ENCODE measurements at places on chromosomes 13 and 19. TPM values are rescaled to one million over a fixed set of nuclear protein-coding genes. Genes with fewer than 3 reads are reported as not detected.

Gene ELSPBP1
- not detected for total RNA-seq

DNA sequence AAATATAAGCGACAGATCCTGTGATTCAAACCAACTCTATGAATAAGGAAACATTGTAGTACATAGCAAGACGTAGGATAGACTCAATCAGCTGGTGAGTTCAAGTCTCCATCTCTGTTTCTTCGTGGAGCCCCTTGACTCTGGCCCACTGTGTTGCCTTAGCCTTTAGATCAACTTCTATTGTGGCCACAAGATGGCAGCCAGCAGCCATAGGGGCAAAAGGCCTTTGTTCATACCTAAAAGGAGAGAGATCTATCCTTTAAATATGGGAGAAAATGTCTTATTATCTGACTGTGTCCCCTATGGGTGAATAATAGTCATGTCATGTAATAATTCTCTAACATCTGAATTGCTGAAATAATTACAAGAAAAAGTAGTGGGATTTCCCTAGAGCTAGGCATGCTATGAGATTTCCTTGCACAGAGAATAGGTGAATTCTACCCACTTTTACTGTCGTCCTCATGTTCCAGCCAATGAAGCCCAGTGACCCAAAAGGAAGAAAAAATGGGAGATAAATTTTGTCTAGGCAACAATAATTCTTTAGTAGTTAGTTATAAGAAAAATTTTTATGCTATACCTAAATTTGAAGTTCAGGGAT, 129.4 kb downstream of the PCDH20 start:
- DNase-seq = no peak

- DNase-seq = no peak
These were observed 34.5 kb upstream of the UQCRFS1 start for GRCh38 chr19:29247471-29247870.

GRCh38 chr13:113129921-113130750, 7.5 kb downstream of the F10 start:
- DNase-seq = no peak

GRCh38 chr13:46071590-46072249, 19.2 kb upstream of the ZC3H13 start:
- no peak for DNase-seq

DNA sequence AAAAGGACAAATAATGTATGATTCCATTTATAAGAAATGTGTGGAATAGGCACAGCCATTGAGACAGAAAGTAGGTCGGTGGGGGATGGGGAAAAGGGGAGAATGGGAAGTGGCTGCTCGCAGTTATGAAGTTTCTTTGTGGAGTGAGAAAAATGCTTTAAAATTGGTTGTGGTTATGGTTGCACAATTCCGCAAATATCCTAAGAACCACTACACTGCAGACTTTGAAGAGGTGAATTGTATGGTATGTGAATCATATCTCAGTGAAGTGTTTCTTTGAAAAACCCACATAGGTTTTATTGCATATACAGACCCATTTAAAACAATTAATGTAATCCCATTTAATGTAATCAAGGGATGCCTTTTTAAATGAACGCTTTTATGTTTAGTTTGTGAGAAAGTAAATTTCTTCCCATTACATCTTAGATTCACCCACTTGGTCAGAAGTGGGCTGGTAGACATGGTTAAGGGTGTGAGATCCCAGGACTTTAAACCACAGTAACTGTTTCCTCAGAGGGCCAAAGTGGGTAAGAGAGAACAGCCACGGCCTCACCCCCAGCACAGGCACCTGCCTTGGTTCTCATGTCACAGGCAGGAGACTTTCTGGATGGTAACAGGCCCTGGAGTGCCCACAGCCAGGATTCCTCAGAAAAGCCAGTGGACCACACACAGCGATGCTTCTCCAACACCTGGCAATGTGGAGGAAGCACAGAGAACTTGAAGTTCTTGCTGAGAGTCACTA, 119.3 kb upstream of the GJB6 start:
- DNase-seq = no peak

Gene FXYD3
- 383 TPM for total RNA-seq

DNA sequence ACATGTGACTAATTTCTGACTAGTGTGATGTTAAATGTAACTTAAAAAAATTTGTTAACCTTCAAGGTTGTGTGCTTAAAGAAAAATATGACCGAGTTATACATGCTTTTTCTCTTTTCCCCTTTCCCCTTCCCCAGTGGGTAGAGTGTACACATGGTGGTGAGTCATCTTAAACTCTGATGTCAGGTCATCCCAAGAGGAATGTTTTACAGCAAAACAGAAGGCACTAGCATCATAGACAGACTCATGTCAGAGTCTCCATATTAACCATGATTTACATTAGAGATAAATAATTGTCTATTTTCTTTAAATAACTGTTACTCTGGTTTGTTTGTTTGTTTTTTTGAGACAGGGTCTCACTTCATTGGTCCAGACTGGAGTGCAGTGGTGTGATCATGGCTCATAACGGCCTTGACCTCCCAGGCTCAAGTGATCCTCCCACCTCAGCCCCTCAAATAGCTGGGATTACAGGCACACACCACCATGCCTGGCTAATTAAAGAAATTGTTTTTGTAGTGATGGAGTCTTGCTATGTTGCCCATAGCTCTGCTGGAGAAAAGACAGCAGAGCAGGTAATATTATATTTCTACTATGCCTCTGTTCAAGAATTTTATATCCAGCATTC, 160.4 kb upstream of the PCDH9 start:
- DNase-seq = no peak

Gene ZNF649
- total RNA-seq = 9.0 TPM

Gene ZNF792
- 2.6 TPM for total RNA-seq

Gene ZNF208
- 0.55 TPM for total RNA-seq

DNA sequence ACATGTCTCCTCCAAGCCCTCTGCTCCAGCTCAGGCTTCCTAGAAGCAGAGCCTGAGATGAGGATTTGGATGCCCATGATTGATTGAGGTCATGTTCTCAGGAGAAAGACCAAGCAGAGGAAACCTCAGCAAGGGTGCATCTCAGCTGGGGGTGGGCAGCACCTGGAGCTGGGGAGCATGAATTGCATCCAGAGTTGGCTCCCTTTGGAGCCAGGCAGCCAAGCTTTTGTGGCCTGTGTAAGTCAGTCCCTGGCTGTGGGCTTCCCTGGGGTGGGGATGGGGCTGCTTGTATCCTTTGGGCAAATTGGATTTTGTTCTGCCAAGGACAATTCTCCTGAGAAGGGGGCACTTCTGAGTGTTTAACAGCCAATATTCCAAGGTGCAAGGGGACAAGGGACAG, 91.5 kb upstream of the WASF3 start:
- DNase-seq = no peak

- no peak for DNase-seq
These were observed 1635.4 kb upstream of the SLC10A2 start for GRCh38 chr13:104701591-104701990.

DNA sequence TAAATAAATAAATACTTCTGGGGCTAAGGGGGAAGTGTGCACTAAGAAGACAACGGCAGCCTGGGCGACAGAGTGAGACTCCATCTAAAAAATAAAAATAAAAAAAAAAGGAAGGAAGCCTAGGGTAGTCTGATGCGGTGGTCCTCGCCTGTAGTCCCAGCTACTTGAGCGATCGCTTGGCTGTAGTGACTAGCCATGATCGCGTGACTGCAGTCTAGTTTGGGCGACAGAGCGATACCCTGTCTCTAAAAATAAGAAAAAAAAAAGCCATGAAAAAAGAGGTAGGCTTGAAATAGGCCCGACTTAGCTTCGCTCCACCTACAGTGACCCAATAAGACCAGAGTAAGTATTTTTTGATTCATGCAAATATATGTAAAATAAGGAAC, 661 bp upstream of the BABAM1 start:
- no peak for DNase-seq

DNA sequence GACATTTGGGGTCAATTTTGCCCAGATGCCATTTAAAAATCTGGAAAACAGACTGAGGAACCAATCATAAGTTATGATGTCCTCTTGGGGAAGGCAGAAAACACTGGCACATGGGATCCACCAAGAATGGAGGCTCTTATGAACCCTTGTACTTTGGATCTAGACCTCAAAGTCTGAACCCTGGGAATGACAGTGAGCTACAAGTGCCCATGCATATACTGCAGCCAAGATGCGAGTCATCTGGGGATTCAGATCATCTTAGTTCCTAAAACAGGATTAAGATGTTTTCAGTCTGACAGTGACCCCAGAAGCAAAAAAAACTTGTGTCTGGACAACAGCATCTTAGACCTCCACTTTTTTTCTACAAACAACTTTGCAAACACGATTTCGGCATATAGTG, 100.2 kb upstream of the SIAH3 start:
- no peak for DNase-seq

DNA sequence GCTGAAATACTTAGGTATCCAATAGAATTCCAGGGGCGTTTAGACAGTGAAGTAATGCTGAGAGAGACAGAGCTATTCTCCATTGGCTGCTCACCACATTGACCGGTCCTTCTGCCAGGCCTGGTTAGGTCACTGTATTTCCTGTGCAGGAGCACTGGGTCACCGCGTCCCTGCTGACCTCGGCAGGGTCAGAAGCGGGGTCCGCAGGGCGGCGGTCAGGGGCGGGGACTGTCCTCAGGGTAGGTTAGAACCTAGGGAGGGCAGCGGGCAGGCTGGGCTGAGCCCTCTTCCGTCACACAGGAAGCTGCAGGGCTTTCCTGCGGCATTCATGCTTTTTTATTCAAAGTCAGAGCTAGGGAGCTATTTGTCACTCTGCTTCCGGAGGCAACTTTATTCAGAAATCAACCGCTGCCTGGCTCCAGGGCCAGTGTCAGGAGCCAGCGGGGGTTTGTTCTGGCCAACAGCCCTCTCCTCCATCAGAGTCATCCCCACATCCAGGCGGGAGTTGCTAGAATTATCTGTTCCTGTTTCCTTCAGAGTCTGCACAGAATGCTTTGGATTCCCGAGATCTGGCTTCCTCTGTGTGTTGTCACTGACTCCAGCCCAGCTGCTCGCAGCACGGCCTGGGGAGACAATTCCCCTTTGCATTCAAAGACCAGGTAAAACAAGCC, 81.2 kb upstream of the WASF3 start:
- no peak for DNase-seq

Gene MLNR
- total RNA-seq = not detected

Gene PPM1N
- total RNA-seq = 5.8 TPM

- DNase-seq = no peak
These were observed 96.3 kb downstream of the DACH1 start for GRCh38 chr13:71770710-71771109.

DNA sequence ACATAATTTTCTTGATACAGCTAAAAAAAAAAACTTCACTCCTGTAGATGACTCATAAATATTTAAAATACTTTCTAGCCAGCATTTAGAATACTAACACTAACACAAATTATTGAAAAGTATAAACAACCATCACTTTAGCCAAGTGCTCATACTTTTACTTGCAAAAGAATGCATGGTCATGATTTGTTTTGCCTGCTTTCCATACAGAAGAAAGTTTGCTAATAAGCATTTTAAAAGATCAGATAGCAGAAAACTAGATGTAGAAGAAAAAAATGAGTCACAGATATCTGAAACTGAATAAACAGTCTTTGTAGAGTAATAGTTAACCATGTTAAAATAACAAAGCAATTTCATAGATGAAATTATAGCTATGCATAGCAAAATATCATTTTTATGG, 2280.4 kb upstream of the PCDH20 start:
- no peak for DNase-seq

GRCh38 chr13:50514249-50514648, 329.2 kb downstream of the DLEU7 start:
- DNase-seq = no peak

GRCh38 chr13:63393112-63393511, 1977.5 kb upstream of the PCDH20 start:
- DNase-seq = no peak

Gene SMAD9
- total RNA-seq = 4.1 TPM

Gene KANK3
- total RNA-seq = 0.83 TPM

DNA sequence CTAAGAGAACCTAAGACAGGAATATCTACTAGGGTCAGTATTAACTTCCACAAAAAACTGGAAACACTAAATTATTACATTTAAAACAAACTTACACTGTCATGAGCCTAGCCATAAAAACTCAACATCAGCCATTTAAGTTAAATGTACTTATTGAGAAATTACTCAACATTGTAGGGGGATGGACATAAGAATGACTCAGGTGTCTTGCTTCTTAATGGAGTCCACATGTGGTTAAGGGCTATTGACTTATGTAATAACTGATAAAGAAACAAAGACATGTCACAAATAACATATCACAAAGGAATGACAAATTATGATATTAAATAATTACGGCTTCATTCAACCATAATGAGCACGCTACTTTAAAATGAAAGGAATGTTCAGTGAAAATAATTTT, 36.2 kb downstream of the CLDN10 start:
- no peak for DNase-seq

DNA sequence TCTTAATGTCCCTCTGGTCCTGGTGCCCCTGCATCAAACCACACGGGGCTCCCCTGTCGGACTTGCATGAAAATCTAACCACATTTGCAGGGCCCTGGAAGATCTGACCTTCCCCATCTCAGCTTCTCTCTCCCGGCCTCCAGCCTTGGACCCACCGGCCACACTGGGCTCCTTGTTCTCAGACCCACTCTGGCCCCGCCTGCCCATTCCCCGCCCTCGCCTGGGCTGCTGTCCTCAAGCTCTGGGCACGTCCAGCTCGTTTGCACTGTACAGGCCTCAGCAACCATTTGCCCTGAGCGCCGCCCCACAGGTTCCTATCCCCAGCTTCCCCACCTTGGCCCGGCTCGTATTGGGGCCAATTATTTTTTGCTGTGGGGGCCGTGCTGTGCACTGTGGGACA, 10.5 kb downstream of the MYO9B start:
- no peak for DNase-seq

DNA sequence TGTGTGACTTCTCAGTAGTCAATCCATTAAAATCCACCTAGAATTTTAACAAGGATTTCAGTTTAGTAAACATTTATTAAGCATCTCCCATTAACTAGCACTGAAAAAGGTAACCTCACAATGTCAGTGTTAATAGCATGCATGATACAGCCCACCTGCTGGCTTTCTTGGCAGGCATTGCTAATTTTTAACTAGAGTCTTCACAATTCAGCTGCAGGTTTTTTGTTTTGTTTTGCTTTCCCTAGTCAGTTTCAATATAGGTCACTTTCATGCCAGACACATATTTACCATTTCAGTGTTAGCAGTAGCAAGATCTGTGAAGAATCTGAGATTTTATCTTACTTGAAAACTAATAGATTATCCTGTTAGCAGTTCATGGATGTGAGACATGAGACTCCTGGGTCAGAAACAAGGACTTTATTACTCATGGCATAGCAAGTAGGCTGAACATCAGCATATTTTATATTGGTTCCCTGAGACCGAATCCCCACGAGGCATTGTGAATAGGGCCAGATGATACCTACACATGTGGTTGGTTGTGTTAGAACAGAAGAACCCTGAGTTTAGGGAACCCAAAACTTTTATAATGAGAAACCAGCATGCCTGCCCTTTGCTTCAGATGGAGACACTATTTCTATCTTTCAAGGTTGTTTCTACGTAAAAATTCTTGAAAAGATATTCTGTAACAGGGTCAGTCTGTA, 198.0 kb upstream of the HTR2A start:
- no peak for DNase-seq
